ENCODE measurements at places on chromosomes 3 and 15.

GRCh38 chr15:52143873-52144272, 31.3 kb upstream of the BCL2L10 start:
- no peak for DNase-seq

GRCh38 chr3:38473229-38473628, 19.5 kb downstream of the ACVR2B start:
- DNase-seq: no peak

DNA sequence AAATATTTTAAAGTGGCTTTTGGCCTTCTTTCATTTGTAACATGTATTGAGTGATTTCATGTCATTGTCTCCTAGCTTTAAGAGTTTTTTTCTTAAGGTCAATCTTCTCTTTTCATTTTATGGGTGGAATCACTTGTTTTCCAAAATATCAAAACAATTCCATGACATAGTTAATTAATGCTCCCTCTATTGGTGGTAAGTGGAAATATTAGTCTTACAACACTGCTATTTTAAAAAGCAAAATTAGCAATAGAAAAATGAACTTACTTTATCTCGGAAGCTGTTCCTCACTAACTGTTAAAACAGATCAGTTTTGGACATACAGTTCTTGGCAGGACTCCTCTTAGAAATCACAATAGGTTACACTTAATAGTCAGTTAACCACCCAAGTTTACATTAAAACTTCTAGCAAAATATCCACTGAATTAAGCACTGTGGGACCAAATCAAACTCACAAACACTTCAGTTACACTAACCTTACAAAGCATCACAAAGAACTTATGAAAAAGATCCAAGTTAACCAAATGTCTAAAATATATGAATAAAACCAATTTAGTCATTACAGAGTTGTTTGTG, 42.4 kb downstream of the TIGIT start:
- no peak for DNase-seq

GRCh38 chr15:83380059-83380458, 67.1 kb upstream of the SH3GL3 start:
- DNase-seq: no peak

DNA sequence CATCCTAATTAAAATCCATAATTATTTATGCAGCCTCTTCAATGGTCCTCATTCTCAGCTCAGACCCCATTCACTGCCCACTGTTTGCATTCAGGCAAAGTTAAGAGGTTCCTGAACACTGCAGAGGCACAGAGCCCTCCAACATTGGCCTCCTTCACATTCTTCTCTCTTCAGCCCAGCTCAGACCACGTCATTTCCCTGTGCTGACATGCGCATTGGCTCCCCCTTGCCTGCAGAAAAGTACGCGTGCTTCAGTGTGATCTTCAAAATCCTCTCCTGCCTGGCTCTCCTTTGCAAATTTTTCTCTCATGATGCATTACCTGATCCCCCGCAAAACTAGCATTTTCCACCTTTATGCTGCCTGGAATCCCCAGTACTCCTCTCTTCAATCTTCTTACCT, 552.3 kb downstream of the NTRK3 start:
- no peak for DNase-seq

DNA sequence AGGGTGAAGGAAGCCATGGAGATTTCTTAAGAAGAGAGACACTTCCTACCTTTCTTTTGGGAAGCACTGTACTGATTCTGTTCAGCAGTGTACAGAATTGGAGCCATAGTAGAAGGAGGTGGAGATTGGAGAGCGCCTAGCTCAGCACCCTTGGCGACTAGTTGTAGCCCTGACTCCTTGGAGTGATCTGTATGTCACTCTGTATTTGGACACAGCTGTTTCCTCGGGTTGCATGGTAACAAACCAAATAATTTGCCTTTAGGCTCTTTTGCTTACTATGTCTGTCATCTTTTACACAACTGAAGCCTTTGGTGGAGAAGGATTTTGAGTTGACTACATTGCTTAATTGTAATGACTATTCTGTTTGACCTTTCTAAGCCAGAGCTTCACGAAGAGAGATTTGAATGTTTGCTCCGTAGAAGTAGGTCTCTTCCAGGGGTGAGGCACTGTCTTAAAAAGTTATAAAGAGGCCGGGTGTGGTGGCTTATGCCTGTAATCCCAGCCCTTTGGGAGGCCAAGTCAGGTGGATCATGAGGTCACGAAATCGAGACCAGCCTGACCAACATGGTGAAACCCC, 77.1 kb downstream of the AKAP13 start:
- DNase-seq: no peak

- DNase-seq: no peak
Measured at GRCh38 chr3:156770699-156771414, 55.3 kb upstream of the LEKR1 start.

GRCh38 chr3:48343432-48343831, 10.0 kb upstream of the SPINK8 start:
- no peak for DNase-seq

- no peak for DNase-seq
Measured at GRCh38 chr3:138222942-138223287, 35.8 kb downstream of the ARMC8 start.

DNA sequence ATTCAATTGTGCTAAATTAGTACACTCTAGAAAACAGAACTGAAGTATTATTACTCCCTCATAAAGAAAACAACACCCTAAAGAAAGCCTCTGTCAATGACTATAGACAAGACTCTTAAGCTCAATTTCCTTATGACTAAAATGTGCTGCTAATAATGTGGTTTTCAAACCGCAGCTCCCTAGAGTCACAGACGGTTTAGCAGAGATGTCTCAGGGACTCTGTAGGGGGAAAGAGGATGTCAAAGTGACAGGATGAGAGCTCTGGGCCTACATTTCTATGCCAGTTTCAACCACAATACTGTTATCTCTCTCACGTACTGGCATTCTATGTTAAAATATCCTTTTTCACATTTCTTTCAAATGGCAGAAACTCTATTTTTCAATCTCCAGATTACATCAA, 37.6 kb upstream of the WDR49 start:
- no peak for DNase-seq

DNA sequence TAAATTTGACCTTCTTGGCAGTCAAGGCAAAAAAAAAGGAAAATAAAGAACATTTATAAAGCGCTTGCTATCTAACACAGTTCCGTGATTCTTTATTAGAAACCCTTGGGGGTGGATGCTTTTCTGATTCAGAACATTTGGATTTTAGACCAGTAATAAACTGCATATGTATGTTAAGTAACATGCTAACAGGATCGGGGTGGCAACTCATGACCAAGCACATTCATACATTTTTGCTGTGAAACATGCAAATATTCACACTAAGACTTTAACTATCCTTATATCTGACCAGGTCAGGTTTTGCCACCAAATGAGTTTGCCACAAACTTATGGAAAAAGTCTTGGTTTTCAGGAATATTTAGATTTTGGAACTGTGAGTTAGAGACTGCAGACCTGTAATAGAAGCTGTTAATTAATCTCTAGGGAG, 30.4 kb upstream of the KLF13 start:
- no peak for DNase-seq

DNA sequence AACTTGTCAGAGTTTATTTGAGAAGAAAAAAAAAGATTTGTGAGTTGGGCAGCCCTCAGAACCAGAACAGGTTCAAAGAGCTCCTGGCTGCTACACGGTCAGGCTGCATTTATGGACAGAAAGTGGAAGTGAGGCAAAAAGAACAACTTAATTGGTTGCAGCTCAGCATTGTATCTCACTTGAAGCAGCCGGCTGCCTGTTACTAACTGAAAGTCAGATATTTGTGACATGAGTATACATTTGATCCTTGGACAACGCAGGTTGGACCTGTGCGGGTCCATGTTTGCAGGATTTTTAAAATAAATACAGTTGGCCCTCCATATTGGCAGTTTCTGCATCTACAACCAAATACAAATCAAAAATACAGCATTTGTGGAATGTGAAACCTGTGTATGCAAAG, 7.5 kb upstream of the ALDH1L1 start:
- DNase-seq: no peak

GRCh38 chr3:74614107-74614967, at the start of gene CNTN3:
Gene CNTN3 (minus strand): TSS chr3:74614659. CDS start chr3:74521112, 93,547 bp downstream.
- DNase-seq: no peak

- DNase-seq: no peak
Measured at GRCh38 chr3:64488939-64489338, 198.9 kb downstream of the ADAMTS9 start.

Measured in stimulated activated CD8-positive, alpha-beta memory T cell treated with anti-CD3 and anti-CD28 coated beads, Interleukin-4, amount 100 ng/mL, for 1 hour (primary cell).